Endothelial cell of umbilical vein (primary cell): ENCODE measurements at places on chromosomes 7 and 10. TPM values are rescaled to one million over a fixed set of nuclear protein-coding genes. Genes with fewer than 3 reads are reported as not detected.

FRMD4A gene
- 148 and 155 TPM in 2 replicates for total RNA-seq

DNA sequence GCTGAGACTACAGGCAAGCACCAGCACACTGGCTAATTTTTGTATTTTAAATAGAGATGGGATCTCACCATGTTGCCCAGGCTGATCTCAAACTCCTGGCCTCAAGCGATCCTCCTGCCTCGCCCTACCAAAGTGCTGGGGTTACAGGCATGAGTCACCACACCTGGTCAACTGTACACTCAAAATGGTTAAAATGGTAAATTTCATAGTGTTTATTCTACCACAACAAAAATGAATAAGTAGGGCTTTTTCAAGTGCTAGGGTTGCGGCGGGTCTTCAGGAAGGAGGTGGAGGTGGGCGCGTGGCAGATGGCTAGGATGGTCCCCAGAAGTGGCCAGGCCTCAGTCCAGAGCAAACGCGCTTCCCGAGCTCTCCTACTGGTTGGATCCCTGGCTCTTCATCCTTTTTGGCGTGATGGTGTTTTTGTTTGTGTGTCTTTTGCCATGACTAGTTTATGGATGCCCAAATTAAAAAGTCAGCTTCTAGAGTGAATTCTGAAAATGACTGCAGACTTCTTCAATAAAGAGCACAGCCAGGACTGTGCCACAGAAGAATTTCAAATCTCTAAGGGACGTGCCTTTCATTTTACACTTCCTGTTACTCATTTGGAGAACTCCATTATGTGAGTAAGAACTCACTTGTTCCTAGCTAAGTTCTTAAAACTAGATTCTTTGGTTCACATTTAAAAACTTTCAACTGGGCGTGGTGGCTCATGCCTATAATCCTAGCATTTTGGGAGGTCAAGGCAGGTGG lies 73.9 kb downstream of the TMEM130 start:
- DNase-seq = no peak
- H3K4me3 ChIP-seq = no peak overlapping the region
- H3K36me3 ChIP-seq = no peaks in the 10 kb centered on the region
- H3K27ac ChIP-seq = no peak overlapping the region

- no peak overlapping the region for H3K27ac ChIP-seq
- H3K36me3 ChIP-seq = no peaks in the 10 kb centered on the region
- H3K4me1 ChIP-seq = no peaks in the 10 kb centered on the region
Measured at GRCh38 chr7:126605056-126605455, 647.7 kb downstream of the GRM8 start.

DNA sequence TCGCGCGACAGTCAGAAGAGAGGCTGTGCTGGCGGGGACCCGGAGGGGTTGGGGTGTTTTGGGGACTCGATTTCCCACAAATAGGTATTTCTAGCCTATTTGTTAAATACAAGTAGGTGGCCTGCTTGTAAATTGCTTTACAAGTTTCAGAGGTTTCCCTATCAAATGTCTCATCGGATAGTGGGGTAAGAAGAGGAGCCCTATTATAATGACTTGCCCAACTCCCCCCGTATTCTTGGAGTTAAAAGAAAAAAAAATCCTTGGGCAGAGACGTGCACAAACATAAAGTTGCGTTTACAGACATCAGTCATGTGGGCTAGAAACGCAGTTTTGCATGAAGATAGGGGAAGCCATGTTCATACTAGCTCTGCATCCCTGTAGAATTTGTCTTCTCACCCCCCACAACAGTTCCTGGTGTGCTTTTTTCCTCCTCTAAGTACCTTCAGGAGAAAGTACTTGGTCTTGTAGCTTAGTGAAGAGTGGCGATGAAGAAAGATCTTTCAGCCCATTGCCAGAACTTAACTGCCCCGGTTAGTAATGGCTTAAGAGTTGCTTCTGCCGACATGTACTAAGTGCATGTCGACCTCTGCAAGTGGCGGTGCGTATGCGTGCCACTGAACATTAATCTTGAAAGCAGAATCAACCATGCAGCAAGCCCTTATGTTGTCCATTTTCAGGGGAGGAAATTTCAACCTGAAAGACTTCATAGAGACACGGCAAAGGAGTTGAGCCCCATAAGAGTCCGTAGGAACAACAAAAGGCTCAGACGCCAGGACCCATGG lies 832 bp upstream of the TIAL1 start:
- H3K27me3 ChIP-seq = no peaks in the 10 kb centered on the region
- no peak overlapping the region for H3K27ac ChIP-seq
- DNase-seq = no peak
- H3K4me1 ChIP-seq = peaks cover 36% of the 10 kb centered on the region
- no peaks in the 10 kb centered on the region for H3K36me3 ChIP-seq
- peak overlapping the region; percentile 20 for H3K4me3 ChIP-seq

IL15RA gene
- 16.1 and 18.8 TPM in 2 replicates for total RNA-seq

PKD2L1 gene
- not detected in 2 replicates for total RNA-seq
